ENCODE measurements at places on chromosomes 6 and 20. TPM values are rescaled to one million over a fixed set of nuclear protein-coding genes. Genes with fewer than 3 reads are reported as not detected.
A peak's percentile ranks its signal among the peaks of the same experiment; 100 is the strongest.

RNF182 gene
- not detected for total RNA-seq

- H3K4me3 ChIP-seq: no peak overlapping the region
- no peaks in the 10 kb centered on the region for H3K27me3 ChIP-seq
- DNase-seq: no peak
- H3K4me1 ChIP-seq: no peaks in the 10 kb centered on the region
- H3K27ac ChIP-seq: no peak overlapping the region
- no peaks in the 10 kb centered on the region for H3K36me3 ChIP-seq
Measured at GRCh38 chr6:118980063-118980462, 45.1 kb upstream of the MCM9 start.

DNA sequence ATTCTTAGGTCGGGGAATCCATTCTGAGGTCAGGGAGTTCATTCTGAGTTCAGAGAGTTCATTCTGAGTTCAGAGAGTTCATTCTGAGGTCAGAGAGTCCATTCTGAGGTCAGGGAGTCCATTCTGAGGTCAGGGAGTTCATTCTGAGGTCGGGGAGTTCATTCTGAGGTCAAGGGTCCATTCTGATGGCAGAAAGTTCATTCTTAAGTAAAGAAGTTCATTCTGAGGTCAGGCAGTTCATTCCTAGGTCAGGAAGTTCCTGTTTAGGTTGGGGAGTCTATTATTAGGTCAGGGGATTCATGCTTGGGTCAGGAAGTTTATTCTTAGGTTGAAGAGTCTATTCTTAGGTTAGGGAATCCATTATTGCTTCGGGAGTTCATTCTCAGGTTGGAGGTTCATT is 16.5 kb upstream of the NXT1 start:
- DNase-seq: no peak
- no peaks in the 10 kb centered on the region for H3K36me3 ChIP-seq
- H3K4me3 ChIP-seq: no peak overlapping the region

DNA sequence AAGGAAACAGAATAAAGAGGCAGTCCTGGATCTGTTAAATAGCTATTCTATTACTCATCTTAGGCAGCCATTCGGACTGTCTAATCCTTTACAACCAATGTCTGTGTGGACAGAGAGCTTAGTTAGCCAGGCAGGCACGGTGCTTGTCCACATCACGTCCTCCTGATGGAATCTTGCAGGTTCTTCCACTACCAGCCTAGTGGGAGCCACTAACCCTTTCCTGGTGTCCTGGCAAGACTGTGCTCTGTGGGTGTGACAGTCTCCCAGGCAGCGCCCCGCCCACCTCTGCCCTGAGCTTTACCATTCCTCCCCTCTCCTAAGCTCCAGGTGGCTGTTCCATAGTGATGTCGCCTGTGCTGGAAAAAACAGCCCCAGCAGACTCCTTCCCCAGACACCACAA is 78.3 kb upstream of the CLDN20 start:
- no peak overlapping the region for H3K27ac ChIP-seq
- H3K4me3 ChIP-seq: no peak overlapping the region
- H3K27me3 ChIP-seq: no peaks in the 10 kb centered on the region
- H3K4me1 ChIP-seq: no peaks in the 10 kb centered on the region

DEFB121 gene
- not detected for total RNA-seq

DNA sequence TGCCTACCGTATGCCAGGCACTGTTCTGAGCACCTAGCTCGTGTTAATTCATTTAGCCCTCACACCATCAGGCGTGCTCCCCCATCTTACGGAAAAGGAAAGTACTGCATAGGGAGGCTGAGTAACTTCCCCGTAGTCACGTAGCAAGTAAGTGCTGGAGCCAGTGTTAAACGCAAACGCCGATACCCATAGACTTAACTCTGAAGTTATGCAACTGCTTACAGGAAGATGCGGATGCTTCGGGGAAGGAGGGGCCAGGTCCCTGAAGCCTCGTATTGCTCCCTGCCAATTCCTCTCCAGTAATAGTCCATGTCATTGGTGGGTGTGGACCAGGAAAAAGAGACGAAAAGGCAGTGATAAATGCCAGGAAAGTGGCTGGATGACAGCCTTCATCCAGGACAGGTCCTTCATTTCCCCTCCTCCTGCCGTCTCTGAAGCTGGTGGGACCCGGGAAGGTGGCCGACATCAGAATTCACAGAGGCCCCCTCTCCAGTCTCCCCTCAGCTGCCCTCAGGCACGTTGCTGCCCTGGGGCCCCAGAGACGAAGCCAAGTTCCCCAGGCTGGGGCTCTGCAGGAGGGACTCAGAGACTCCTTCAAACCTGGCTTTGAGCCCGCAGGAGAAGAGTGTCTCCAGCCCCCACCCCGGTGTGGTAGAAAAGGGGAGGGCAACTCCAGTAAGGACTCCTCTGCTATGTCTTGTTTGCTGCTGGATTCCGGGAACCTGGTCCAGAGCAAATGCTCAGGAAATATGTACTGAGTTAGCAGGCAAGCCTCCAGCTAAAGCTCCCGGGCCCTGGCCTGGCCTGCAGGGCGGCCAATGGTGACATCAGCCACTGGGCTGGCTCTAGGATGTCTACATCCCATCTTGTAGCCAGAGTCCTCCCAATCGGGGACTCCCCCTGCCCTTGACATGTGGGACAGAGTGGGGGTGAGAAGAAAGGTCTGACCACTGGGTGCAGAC is 37.8 kb downstream of the RAB44 start:
- H3K4me3 ChIP-seq: no peak overlapping the region
- no peak overlapping the region for H3K27ac ChIP-seq
- H3K27me3 ChIP-seq: no peaks in the 10 kb centered on the region
- H3K36me3 ChIP-seq: no peaks in the 10 kb centered on the region

DNA sequence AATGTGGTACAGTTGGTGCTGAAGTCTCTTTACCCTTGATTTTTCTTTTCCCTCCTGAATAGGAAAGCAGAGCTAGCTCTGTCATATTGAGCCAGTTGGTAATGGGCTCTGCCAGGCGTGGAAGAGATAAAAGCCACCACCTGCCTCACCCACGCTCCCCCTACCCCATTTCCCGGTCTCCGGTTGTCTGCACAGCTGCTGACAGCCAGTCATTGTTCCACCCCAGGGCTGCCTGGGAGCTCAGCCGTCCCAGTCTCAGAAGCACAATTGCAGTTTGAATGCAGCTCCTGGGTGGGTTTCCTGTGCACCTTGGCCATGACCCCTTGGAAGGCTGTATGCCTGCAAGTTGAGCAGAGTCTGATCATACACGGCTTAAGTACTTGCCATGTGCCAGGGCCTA is 675.2 kb upstream of the FLRT3 start:
- no peak overlapping the region for H3K27ac ChIP-seq
- H3K36me3 ChIP-seq: no peaks in the 10 kb centered on the region
- no peaks in the 10 kb centered on the region for H3K4me1 ChIP-seq

LY6G6C gene
- not detected for total RNA-seq

- DNase-seq: no peak
- H3K36me3 ChIP-seq: peaks cover 12% of the 10 kb centered on the region
- H3K4me1 ChIP-seq: peaks cover 26% of the 10 kb centered on the region
- peak overlapping the region; percentile 90 for H3K4me3 ChIP-seq
Measured at GRCh38 chr6:43058531-43058930, 703 bp downstream of the MRPL2 start.

- no peaks in the 10 kb centered on the region for H3K27me3 ChIP-seq
Measured at GRCh38 chr6:20137240-20137639, 75.0 kb downstream of the MBOAT1 start.

SYNDIG1 gene
- not detected for total RNA-seq

ZFP57 gene
- 12.8 TPM for total RNA-seq

- peaks cover 24% of the 10 kb centered on the region for H3K4me1 ChIP-seq
- no peaks in the 10 kb centered on the region for H3K36me3 ChIP-seq
- H3K4me3 ChIP-seq: no peak overlapping the region
- DNase-seq: no peak
Measured at GRCh38 chr6:14371530-14371929, 254.0 kb downstream of the CD83 start.

MEP1A gene
- total RNA-seq: not detected

DNA sequence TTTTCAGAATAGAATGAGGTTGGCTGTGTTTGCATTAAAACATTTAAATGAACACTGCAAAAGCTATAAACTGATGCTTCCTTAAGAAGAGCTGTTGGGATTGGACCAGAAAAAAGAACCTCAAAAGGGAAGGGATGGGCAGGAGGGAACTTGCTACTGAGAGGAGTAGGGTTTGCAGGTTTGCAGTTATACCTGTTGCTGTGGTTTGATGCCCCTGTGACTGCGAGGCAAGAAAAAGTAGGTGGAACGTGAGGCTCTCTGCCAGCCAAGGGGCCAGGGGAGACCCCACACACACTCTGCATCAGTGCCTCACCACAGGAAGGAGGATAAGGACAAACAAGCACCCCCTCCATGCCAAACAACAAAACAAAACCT is 197.2 kb downstream of the BCAS1 start:
- H3K27me3 ChIP-seq: no peaks in the 10 kb centered on the region
- peaks cover 31% of the 10 kb centered on the region for H3K4me1 ChIP-seq
- H3K36me3 ChIP-seq: no peaks in the 10 kb centered on the region

GRCh38 chr6:135158397-135158796 is 22.7 kb upstream of the MYB start:
- no peaks in the 10 kb centered on the region for H3K36me3 ChIP-seq
- H3K27me3 ChIP-seq: no peaks in the 10 kb centered on the region
- DNase-seq: no peak
- H3K27ac ChIP-seq: no peak overlapping the region

- no peaks in the 10 kb centered on the region for H3K36me3 ChIP-seq
- H3K4me3 ChIP-seq: no peak overlapping the region
- H3K4me1 ChIP-seq: no peaks in the 10 kb centered on the region
Measured at GRCh38 chr20:31974296-31974695, 6.3 kb downstream of the XKR7 start.

FAM50B gene
- 4.7 TPM for total RNA-seq

- peak overlapping the region; percentile 63 for H3K27ac ChIP-seq
- no peaks in the 10 kb centered on the region for H3K27me3 ChIP-seq
- peaks cover 36% of the 10 kb centered on the region for H3K4me1 ChIP-seq
- no peak overlapping the region for H3K4me3 ChIP-seq
- no peaks in the 10 kb centered on the region for H3K36me3 ChIP-seq
Measured at GRCh38 chr20:52031563-52032303, 159.8 kb downstream of the ZFP64 start.

SIGLEC1 gene
- 0.30 TPM for total RNA-seq

- no peaks in the 10 kb centered on the region for H3K36me3 ChIP-seq
- no peak for DNase-seq
- peaks cover 3% of the 10 kb centered on the region for H3K4me1 ChIP-seq
- no peaks in the 10 kb centered on the region for H3K27me3 ChIP-seq
Measured at GRCh38 chr6:10583509-10583901, 62.4 kb downstream of the GCNT2 start.

- H3K27me3 ChIP-seq: no peaks in the 10 kb centered on the region
- H3K36me3 ChIP-seq: peaks cover 5% of the 10 kb centered on the region
- no peak overlapping the region for H3K27ac ChIP-seq
- peaks cover 5% of the 10 kb centered on the region for H3K4me1 ChIP-seq
Measured at GRCh38 chr6:87174078-87174579, 18.8 kb downstream of the ZNF292 start.

DNA sequence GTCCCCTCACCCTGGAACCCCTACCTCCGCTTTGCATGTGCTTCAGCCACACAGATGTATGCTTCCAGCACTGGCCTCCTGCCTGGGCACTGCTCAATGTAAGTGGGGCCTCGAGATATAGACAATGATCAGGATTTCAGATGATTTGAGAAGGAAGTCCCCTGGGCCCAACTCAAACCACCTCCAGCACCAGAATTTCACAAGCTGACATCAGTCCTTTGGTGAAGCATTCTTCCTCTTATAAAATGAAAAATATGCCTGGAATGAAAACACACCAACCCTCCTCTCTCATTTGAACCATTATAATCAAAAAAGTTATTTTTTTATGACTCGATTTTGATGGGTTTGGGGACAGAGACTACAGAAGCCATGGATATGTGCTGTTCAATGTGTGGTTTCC is 48.5 kb downstream of the BTBD3 start:
- H3K27me3 ChIP-seq: no peaks in the 10 kb centered on the region
- DNase-seq: no peak
- no peaks in the 10 kb centered on the region for H3K36me3 ChIP-seq
- no peak overlapping the region for H3K27ac ChIP-seq
- no peak overlapping the region for H3K4me3 ChIP-seq
- H3K4me1 ChIP-seq: no peaks in the 10 kb centered on the region

GRCh38 chr20:37745553-37745952 is 51.7 kb downstream of the CTNNBL1 start:
- H3K4me3 ChIP-seq: no peak overlapping the region
- no peaks in the 10 kb centered on the region for H3K4me1 ChIP-seq
- H3K36me3 ChIP-seq: peaks cover 31% of the 10 kb centered on the region
- DNase-seq: no peak
- no peak overlapping the region for H3K27ac ChIP-seq
- H3K27me3 ChIP-seq: no peaks in the 10 kb centered on the region

- H3K4me1 ChIP-seq: peaks cover 6% of the 10 kb centered on the region
- H3K27me3 ChIP-seq: no peaks in the 10 kb centered on the region
- DNase-seq: no peak
- H3K4me3 ChIP-seq: no peak overlapping the region
- no peaks in the 10 kb centered on the region for H3K36me3 ChIP-seq
Measured at GRCh38 chr20:59992526-59993084, 34.4 kb downstream of the CDH26 start.

GRCh38 chr20:12068121-12068520 is 150.4 kb downstream of the BTBD3 start:
- no peaks in the 10 kb centered on the region for H3K27me3 ChIP-seq
- no peaks in the 10 kb centered on the region for H3K36me3 ChIP-seq
- no peak for DNase-seq
- H3K27ac ChIP-seq: no peak overlapping the region
- H3K4me3 ChIP-seq: no peak overlapping the region

DNA sequence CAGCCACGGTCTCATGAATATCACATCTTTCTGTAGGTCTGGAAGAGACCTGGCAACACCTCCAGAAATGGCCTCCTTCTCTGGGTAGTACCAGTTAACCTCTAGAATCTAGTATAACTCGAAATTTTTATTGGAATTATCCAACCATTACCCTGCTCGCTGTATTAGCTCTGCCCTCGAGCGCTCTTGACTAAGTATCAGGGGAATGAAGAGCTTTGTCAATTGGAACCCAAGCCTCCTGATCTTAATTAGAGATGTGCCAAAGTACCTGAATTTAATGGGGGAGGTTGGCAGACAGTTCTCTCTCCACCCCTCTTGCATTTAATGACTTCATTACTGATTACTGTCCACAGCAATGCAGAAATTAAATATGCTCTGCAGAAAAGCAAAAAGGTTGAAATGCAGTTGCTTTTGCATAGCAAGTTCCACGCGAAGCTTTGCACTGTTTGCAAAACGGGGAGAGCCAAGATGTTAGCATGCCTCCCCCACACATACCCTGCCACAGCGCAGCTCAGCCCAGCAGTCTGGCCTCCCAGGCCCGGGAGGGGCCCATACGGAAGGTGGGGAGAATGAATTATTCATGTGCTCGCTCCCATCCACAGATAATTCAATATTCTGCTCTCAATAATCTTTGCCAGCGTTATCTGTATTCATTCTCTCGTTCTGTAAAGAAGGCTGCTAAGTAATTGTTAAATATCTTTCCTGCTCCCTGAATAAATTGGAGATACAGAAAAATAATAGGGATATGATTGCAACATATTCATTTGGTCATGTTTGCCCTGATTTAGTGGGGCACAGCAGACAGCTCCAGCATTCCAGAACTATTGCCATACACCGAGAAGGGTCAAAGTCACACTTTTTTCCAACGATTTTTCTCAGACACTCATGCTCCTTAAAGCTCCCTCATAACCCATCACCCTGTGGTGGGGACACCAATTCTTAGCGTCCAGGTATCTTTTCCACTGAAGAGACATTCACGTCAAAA is 305.8 kb downstream of the CDH26 start:
- H3K4me1 ChIP-seq: no peaks in the 10 kb centered on the region
- no peaks in the 10 kb centered on the region for H3K36me3 ChIP-seq
- no peak for DNase-seq
- no peak overlapping the region for H3K27ac ChIP-seq
- no peak overlapping the region for H3K4me3 ChIP-seq

CST2 gene
- total RNA-seq: not detected

- no peaks in the 10 kb centered on the region for H3K27me3 ChIP-seq
- H3K4me3 ChIP-seq: no peak overlapping the region
- no peak for DNase-seq
- H3K4me1 ChIP-seq: no peaks in the 10 kb centered on the region
- no peak overlapping the region for H3K27ac ChIP-seq
Measured at GRCh38 chr6:169844946-169845345, 93.5 kb downstream of the ERMARD start.

All from natural killer cell (primary cell).